ENCODE measurements at places on chromosomes 6 and 20. TPM values are rescaled to one million over a fixed set of nuclear protein-coding genes. Genes with fewer than 3 reads are reported as not detected.

- DNase-seq = no peak
Measured at GRCh38 chr20:57632286-57632685, 12.1 kb upstream of the ZBP1 start.

TNFRSF6B gene
- total RNA-seq = not detected

- no peak for DNase-seq
Measured at GRCh38 chr6:99736302-99736701, 129.7 kb downstream of the PRDM13 start.

- no peak for DNase-seq
Measured at GRCh38 chr6:158053377-158054313, 72.0 kb downstream of the SYNJ2 start.

- DNase-seq = no peak
Measured at GRCh38 chr6:38024908-38025307, 205.4 kb downstream of the ZFAND3 start.

LTB gene
- 3.0 TPM for total RNA-seq

- no peak for DNase-seq
Measured at GRCh38 chr6:7590918-7591302, 912 bp downstream of the SNRNP48 start.

DNA sequence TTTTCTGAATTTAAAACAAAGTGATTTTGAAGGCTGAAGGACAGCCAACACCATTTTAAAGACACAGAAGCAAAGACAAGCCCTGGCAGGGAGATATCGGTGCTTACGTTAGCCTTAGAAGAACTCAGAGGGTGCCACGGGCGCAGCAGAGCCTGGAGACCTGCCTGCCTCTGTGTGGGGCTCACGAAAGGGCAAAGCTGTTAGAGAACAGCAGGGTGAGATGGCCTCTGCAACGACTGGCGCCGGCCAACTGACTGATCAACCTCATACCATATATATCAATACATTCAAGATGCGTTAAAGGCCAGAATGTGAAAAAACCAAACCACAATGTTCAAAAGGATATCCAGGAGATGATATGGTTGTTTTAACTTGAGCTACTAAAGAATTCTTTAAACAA lies 151.0 kb upstream of the RPS6KA2 start:
- no peak for DNase-seq

MDFI gene
- total RNA-seq = 1.1 TPM

IL20RA gene
- total RNA-seq = 13.4 TPM

- no peak for DNase-seq
Measured at GRCh38 chr6:20965915-20966314, 431.7 kb downstream of the CDKAL1 start.

ADGRF4 gene
- 4.0 TPM for total RNA-seq

MLN gene
- total RNA-seq = not detected

OTOR gene
- not detected for total RNA-seq

DNA sequence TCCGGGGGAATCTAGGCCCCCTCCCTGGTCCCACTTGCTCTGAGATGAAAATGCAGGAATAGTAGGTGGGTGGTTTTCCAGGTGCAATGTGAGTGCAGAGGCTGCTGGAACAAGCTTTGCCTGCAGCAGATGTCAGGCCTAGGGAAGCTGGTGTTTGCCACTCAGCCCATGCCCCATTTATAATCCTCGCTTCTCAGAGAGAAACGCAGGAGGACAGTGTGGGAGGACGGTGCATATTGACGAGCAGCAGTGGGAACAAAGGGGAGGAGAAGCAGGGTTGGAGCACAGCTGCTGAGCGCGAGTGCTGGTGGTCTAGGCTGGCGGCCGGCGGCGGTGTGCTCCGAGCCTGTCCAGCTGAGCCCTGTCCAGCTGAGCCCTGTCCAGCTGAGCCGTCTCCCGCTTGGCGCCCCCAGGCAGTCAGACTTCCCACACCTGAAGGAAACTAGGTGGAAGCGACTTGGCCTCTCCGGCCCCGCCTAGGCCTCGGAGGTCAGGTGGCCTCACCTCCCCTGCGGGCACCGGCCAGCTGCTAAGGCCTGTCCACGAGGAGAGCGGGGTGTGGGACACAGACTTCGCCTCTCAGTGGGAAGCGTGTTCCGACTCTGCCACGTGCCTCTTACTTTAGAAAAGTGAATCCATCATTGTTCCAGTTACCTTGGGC lies 49.7 kb upstream of the FRMD1 start:
- DNase-seq = no peak

DNA sequence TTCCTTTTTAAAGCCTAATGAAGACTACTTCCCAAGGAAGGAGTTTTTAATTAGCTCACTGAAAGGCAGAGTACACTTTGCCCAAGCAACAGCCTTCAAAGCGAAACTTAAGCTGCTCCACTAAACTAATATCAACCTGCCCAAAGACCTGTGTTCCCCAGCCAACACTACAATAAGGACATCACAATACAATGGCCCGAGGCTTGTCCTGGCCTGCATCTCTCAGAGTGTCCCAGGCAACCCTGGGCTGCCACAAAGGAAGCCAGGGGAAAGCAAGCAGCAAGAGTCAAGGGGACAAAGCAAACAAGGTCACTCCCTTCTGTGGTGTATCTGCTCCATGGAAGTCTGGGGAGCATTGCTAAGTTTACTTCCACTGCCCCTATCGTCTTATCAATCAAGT lies 52.3 kb downstream of the PIGU start:
- no peak for DNase-seq

GRCh38 chr6:127030111-127030510 lies 88.4 kb upstream of the RSPO3 start:
- no peak for DNase-seq

- peak; percentile 35 for DNase-seq
Measured at GRCh38 chr6:162706232-162706631, 21.3 kb downstream of the PRKN start.

- DNase-seq = peak; percentile 46
Measured at GRCh38 chr20:49750611-49751396, 37.1 kb upstream of the B4GALT5 start.

- peak; percentile 86 for DNase-seq
Measured at GRCh38 chr6:170265655-170266054, 25.2 kb downstream of the DLL1 start.

RUNX2 gene
- 2.5 TPM for total RNA-seq

BPIFB2 gene
- total RNA-seq = not detected

ANGPT4 gene
- total RNA-seq = not detected

GRCh38 chr6:47242483-47243386 lies 67.0 kb downstream of the TNFRSF21 start:
- peak; percentile 91 for DNase-seq

HLA-F gene
- total RNA-seq = 184 TPM

GRCh38 chr6:51141080-51141479 lies 322.4 kb downstream of the TFAP2B start:
- no peak for DNase-seq

DNA sequence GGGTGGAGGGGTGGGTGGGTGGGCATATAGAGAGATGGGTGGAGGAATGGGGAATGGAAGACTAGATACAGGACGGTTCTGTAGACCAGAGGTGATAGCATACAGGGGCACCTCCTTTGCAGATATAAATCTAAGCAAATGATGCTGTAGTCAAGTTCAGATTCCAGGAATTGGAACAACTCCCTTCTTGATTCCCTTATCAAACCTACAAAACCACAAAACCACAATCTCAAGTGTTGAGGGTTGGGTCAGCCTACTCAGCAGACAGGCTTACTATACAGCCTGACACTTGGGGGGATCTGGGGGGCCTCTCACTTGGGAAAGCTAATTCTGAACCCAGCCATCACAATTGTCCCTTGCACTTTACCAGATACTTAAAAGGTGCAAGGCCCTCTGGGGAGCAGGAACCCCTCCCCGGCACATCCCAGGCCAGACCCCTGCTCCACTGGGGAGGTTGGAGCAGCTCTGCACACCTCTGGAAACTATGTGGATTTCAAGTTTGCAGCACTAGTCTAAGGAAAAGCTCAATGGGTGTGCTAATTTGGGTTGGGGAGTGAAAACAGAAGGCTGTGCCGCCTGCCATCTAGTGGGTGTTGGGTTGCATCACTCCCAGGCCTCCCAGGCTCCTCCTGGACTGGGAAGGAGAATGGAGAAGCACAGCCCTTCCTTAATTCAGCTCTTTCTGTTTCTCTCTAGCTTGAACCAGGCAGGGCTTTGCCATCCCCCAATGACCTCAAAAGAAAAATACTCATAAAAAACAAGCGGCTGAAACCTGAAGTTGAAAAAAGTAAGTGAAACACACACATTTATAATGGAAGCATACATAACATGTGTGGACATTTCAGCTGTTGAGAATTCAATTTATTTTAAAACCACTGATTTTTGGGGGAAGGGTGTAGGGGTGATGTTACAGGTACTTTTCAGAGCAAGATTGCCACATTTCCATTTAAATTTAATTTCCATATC lies 121.2 kb upstream of the LAMP5 start:
- peak; percentile 37 for DNase-seq

DNA sequence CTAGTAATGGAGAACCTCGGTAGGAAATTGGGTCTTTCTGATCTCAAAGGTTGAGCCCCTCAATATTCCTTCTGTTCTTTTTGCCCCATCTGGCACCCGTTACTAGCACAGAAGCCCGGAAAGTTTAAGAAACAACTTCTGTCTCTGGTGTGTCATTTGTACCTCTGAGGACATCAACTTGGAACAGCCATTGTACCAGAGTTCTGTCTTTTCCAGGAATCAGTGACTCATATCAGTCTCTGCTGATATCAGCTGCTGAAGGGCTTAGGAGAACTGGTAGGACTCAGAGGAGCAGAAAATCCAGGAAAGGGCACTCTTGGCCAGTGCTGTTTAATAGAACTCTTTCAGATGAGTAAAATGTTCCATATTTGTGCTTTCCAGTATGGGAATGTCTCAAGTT lies 78.3 kb upstream of the CHD6 start:
- no peak for DNase-seq

DNA sequence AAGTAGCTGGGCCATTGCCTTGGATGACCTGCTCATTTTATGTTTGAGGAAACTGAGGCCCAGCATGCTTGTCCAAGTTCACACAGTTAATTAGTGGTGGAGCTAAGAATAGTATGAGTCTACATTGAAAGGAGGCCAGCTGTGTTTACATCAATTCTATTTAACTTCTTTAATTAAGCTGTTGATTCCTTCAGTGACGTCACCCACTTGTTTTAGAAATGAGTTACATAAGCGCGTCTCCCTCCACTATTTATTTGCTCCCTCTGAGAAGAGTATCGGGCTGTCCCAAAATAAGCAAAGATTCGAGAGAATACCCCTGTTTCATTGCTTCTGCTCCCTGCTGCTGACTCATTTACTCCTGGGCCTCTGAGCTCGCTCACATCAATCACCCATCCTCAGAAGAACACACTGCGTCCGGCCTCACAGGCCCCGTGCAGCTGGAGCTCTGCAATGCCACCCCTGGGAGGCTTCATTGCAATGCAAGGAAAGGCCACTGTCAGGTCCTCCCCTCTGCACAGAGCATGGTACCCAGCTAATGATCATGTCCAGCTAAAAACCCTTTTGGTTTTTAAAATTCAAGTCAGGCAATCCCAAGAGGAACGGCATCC lies 74.8 kb upstream of the BMP2 start:
- peak; percentile 44 for DNase-seq

Data from left colon (tissue), 2 donors.